ENCODE measurements at places on chromosomes 16 and 17.

- DNase-seq: no peak
Measured at GRCh38 chr17:15782866-15783265, 50.8 kb downstream of the TBC1D26 start.

- DNase-seq: no peak
Measured at GRCh38 chr16:2428784-2429033, 538 bp upstream of the CCNF start.

GRCh38 chr17:69669441-69670178 lies 255.1 kb downstream of the MAP2K6 start:
- peak; percentile 16 for DNase-seq

DNA sequence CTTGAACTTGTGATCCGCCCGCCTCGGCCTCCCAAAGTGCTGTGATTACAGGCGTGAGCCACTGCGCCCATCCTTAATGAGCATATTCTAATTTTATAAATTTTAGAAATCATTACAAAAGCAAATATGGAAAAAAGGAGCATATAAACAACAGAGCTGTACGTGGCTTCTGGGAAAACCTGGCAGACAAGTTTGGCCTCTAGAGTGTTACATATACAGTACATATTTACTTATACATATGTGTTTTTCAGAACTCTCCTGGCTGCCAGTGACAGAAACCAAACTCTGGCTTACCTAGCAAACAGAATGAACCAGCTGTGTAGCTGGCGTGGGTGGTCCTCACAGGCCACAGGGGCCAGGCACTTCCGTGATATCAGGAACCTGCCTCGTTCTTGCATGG lies 10.1 kb downstream of the DRC3 start:
- no peak for DNase-seq

DNA sequence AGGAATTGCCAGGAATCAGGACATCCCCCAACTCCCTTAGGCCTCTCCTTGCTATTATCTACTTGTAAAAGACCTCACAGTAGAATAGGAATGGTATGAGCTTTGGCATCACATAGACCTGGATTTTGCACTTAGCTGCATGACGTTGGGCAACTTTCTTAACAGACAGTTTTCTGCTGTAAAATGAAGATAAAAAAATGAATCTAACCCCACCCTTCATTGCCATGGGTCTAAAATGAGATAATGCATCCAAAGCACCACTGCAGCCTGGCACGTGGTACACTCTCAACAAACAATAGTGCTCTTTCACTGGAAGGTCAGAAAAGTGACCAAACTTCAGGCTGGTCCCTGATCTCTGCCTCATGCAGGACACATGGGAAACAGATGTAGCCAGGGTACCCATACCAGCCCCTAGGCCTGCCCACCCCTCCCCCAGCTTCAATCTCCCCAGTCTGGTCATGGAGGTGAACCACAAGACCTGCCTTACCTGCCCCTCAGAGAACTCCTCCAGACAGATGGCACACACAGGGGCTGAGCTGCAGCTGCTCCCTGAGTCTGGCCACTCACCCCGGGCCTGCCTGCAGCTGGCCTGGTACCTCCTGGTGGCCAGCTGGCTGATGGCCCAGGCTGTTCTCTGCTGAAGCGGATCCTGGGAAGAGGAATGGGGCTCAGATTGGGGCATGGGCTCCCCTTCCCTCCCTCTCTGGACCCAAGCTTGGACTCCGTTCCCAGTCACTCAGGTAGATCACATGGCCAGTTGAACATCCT lies 8.5 kb upstream of the SUPT4H1 start:
- DNase-seq: no peak

DNA sequence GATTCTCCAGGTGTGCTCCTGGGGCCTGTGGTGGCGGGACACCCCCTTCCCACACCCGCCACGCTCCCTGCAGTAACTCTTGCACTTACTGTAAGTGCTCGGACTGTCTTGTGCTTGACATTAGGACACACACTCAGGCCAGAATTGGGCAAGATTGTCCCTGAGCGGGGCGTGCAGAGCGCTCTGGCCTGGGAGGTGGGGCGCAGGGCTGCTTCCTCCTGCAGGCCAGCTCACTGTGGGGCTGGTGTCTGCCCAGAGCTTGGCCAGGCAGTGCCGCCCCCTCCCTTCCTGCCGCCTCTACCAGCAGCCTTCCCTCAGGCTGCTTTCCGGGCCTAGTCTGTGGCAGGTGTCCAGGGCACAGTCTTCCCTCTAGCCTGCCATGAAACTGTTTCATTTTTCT lies 6.1 kb upstream of the ATP6V0C start:
- DNase-seq: no peak

GRCh38 chr16:12971241-12971640 lies 69.8 kb downstream of the SHISA9 start:
- no peak for DNase-seq

DNA sequence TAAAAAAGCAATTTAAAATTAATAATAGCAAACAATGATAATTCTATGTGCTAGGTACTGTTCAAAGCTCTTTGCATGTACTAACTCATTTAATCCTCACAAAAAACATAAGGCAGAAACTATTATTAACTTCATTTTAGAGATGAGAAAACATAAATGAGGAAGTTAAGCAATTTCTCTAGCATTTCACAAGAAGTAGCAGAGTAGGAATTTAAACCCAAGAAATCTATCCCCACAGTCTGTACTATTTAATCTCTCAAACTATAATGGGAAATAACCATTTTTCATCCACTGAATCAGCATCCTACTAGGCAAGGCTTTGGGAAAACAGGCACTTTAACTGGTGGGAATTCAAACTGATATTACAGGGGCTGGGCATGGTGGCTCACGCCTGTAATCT lies 42.2 kb upstream of the INTS2 start:
- DNase-seq: no peak

- no peak for DNase-seq
Measured at GRCh38 chr16:70704586-70704985, 18.7 kb upstream of the MTSS2 start.

- no peak for DNase-seq
Measured at GRCh38 chr17:57463103-57463885, 207.0 kb downstream of the MSI2 start.

- DNase-seq: peak; percentile 27
Measured at GRCh38 chr17:64739316-64740058, 77.4 kb upstream of the SMURF2 start.

- DNase-seq: no peak
Measured at GRCh38 chr16:24174957-24175356, 81.2 kb upstream of the CACNG3 start.

- no peak for DNase-seq
Measured at GRCh38 chr16:16788004-16788403, 409.1 kb downstream of the NPIPA7 start.

- no peak for DNase-seq
Measured at GRCh38 chr17:75024686-75025397, 12.4 kb downstream of the MRPL58 start.

GRCh38 chr17:48433896-48434295 lies 3.9 kb upstream of the SKAP1 start:
- DNase-seq: no peak

DNA sequence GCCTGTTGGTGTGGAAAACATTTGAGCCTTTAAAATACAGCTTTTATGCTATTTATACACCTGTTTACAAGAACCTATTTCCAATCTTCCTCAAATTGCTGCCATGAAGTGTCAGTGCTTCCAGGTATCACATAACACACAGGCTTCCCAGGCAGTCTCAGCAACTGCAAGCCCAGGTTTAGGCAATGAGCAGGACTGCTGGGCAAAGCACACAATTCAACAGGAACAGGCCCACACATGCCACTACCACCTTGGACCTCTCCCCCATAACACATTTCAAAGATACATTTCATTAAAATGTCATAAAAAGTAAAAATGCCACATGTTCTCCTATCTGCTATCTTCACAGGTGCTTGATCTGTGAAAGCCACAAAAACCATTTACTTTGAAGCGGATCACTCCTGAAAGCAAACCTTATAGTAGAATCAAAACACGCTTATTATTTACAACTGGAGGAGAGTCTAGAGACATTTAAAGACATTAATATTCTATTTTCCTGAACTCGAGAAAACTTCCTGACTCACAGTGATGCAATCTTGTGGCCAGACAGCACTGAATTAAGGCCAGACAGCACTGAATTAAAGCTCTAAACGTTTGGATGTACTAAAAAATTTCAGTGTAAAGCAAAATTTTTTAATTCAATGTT lies 31.5 kb downstream of the ANKFY1 start:
- peak; percentile 8 for DNase-seq

GRCh38 chr16:65223335-65223734 lies 101.5 kb upstream of the CDH11 start:
- DNase-seq: no peak

GRCh38 chr16:80615735-80616134 lies 74.9 kb downstream of the DYNLRB2 start:
- DNase-seq: no peak

- no peak for DNase-seq
Measured at GRCh38 chr16:559021-559380, 1.2 kb upstream of the PRR35 start.

- DNase-seq: peak; percentile 66
Measured at GRCh38 chr16:58661199-58661830, 23.3 kb downstream of the SLC38A7 start.

DNA sequence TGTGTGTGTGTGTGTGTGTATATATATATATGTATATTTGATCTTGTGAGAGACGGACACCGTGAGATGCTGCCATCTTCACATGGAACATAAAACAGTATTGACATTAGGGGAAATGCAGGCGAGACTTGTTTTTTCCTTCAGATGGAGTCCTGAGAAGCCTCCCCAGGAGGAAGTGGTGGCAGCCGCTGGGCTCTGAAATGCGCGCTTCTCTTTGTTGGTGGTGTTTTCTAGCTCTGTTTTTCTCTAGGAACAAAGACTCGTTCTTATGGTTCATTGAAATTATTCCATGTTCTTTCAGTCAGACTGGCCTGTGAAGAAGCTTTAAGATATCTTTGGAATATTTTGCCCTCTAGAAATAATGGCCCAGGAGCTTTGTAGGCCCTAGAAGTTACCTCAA lies 32.9 kb downstream of the SNX29 start:
- DNase-seq: no peak

DNA sequence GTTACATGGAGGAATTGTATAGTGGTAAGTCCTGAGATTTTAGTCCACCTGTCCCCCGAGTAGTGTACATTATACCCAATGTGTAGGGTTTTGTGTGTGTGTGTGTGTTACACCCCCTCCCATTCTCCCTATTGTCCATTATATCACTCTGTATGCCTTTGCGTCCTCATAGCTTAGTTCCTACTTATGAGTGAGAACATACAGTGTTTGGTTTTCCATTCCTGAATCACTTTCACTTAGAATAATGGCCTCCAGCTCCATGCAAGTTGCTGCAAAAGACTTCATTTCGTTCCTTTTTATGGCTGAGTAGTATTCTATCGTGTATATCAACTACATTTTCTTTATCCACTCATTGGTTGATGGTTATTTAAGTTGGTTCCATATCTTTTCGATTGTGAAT lies 635 bp upstream of the FA2H start:
- DNase-seq: no peak

- no peak for DNase-seq
Measured at GRCh38 chr16:73313950-73314349, 266.0 kb upstream of the ZFHX3 start.

GRCh38 chr16:12242516-12242915 lies 266.0 kb downstream of the SNX29 start:
- DNase-seq: no peak

- DNase-seq: no peak
Measured at GRCh38 chr16:81265658-81266451, 27.4 kb downstream of the BCO1 start.

DNA sequence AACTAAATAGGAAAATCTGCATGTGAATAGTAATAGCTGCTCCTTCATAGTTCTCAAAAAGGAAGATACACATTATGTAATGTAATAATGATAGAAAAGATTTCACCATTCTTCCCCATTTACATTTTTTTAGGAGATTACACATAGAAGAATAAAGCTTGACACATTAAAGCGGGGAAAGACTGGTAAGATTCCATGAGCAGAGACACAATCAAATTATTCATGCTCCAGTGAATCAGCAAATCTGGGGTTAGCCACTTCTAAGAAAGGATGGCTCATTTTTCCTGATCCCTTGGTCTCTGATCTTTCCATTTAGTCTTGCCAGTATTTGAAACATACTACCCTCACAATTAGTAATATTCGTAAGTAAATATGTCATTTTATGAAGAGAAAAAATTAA lies 81.9 kb downstream of the CA4 start:
- no peak for DNase-seq

DNA sequence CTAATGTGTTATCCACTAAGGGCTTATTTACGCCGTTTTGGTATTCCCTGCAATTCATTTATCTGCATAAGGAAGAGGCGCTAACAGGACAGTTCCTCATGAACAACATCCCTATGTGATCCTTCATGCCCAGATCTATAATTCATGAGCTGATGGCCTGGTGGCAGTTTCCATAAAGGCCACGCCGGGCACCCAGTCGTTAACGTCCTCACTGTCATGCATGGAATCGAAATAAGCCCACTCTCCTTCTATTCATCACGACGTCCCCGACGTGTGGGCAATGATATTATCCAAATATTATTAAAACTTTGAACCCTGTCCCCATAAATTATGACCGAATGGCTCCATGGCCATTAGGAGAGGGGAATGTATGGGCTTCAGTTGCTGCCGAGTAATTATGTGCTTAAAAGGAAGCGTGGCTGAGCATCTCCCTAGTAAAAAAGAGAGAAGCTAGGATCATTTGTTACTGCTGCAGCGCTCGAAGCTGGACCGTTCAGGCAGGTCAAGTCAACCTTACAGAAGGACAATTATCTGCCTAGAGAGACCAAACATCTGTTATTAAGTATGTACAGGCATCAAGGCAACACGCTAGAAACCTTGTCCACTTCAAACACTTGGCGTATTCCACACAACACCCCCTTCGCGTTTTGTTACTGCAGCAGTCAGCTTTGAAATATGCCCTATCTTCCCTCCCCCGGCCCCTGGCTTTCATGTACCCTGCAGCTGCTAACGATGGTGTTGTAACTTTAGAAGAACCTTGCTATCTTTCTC lies 94.0 kb upstream of the SALL1 start:
- no peak for DNase-seq

DNA sequence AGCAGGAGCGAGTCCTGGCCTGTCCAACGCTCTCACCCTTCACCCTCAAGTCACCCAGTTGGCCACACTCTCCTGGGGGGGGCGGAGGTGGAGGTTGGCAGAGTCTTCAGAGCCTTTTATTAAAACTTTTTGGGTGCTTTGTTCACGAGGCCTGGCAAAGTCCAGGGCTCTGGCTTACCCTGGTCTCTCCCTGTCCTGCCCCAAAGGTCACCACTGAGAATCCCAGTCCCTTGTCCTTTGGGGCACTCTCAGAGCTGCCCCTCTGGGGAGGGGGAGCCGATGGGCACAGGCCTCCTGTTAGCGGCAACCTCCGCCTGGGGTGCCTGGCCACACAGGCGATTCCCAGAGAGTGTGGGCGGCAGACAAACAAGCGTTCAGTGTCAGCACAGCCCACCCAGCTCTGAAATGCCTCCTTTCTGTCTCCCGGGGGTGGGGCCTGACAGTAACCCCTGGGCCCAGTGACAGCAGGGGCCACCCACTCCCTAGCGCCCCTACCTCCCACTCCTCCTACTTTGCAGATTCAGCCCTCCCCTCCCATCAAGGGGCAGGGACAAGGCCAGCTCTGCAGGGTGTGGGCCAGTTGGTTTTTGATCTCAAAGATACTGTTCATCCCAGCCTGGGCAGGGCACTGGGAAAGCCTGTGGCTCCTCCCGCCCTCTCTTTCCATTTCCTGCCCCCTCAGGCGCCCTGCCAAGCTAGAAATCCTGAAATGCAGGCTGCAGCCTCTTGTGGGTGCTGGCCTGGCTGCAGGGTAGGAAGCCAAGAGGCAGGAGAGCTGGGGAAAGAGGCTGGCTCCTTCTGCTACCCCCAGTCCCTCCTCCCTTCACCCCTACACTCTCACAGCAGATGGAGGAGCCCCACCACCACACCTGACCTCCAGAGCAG lies 36.6 kb upstream of the EMP2 start:
- DNase-seq: no peak

GRCh38 chr17:7982173-7982572 lies 20.2 kb upstream of the GUCY2D start:
- no peak for DNase-seq
